Fibroblast of skin of back (primary cell): ENCODE measurements at places on chromosomes 11 and 22.

GRCh38 chr11:6201481-6201880, 2.5 kb downstream of the OR52W1 start:
- no peak for DNase-seq

- DNase-seq: no peak
Observed at GRCh38 chr11:103587901-103588788, 448.3 kb upstream of the DDI1 start.

GRCh38 chr11:120893440-120894201, 130.3 kb upstream of the TBCEL start:
- no peak for DNase-seq

GRCh38 chr11:112724496-112724790, 236.8 kb upstream of the NCAM1 start:
- DNase-seq: no peak

DNA sequence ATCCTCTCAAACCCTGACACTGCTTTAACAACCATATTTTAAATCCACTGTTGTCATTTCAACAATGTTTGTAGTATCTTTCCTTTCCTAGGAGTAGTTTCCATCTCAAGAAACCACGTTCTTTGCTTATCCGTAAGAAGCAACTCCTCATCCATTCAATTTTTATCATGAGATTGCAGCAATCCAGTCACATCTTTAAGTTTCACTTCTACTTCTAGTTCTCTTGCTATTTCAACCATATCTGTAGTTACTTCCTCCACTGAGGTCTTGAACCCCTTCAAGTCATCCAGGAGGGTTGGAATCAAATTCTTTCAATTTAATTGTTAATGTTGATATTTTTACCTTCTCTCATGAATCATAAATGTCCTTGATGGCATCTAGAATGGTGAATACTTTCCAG, 22.4 kb downstream of the CCDC82 start:
- DNase-seq: no peak

GRCh38 chr11:70506658-70506970, 108.3 kb downstream of the CTTN start:
- DNase-seq: no peak

DNA sequence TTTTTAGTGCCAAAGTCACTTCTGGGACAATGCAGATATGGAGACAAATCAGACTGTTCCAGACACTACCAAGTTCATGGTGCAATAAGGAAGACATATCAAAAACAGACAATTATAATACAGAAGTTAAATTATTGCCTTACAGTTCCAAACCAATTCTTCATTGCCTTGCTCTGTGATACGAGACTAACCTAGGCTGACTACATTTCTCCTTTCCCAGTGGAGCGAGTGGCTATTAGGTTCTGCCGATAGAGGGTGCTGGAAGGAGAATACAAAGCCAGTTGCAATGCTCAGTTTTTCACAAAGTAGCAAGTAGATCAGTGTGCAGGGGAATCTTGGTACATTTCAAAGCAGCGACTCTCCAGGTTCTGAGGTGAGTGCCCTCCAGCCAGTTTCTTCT, 67.8 kb downstream of the FAM168A start:
- no peak for DNase-seq

DNA sequence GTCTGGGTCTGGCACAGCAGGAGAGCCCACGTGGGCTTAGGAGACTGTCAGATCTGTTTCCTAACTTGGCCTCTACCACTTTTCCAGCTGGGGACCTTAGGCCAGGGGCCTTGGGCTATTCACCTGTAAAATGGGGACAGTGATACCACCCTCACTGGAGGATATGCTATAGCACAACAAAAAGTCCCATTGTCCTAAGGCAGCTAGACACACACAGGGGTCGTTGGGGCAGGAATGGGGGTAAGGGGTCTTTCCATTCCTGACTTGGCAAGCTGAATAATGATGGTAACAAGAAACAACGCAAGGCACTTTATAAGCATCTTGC, 2.6 kb upstream of the SH3BP1 start:
- no peak for DNase-seq

GRCh38 chr22:26981541-26981940, 324.2 kb downstream of the MIAT start:
- DNase-seq: no peak

DNA sequence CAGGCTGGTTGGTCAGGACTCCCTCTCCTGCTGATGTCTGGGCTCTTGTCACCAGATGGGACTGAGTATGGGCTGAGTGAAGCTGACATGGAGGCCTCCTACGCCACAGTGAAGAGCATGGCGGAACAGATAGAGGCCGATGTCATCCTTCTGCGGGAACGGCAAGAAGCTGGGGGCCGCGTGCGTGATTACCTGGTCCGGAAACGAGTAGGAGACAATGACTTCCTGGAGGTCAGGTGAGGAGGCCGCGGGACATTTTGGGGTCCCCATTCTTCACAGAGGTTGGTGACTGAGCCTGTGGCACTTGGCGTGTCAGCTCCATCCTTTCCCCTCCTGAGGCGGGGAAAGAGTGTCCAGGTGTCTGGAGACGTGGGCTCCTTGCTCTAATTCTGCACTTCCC, 10.1 kb downstream of the GTPBP1 start:
- no peak for DNase-seq
